ENCODE measurements at places on chromosomes 12 and 14. TPM values are rescaled to one million over a fixed set of nuclear protein-coding genes. Genes with fewer than 3 reads are reported as not detected.

The RNASE8 gene
- total RNA-seq: not detected

- DNase-seq: no peak
Measured at GRCh38 chr14:81245771-81246170, 25.0 kb upstream of the GTF2A1 start.

The CDKL1 gene
- total RNA-seq: 5.8 TPM

The EXOC3L4 gene
- total RNA-seq: 2.6 TPM

The KLRC3 gene
- total RNA-seq: 0.74 TPM

DNA sequence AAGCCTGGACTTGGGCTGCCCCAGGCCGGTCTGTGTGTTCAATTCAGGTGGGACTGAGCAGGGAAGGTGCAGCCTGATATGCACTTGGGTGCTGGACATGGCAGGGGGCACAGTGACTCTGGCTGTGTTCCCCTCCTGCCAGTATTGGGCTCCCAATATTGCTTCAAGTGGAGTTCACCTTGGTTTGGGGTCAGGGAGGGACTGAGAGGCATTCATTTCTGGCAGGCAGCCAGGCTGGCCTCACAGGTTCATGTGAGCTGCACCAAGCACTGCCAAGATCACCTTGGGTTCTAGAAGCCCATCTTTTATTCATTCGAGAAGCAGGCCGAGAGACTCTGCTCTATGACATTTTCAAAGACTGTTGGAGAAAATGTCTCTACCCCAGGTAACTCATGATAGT, 245.0 kb downstream of the CHST11 start:
- no peak for DNase-seq

DNA sequence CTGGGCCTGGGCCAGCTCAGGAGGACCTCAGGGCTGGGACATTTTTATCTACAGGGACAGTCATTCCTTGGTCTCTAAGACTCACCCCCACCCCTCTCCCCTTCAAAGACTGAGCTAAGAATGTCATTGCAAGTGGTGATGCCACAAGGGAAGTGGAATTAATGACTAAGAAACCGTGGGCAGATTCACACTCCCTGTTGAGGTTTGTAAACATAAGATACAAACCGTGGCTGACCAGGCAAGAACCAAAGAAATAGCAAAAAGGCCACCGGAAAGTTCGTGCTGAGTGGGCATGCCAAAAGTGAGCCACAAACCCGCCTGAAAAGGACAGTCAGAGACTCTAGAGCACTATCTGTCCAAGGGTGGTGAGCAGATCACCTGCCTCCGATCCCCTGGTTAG, 25.7 kb downstream of the NUAK1 start:
- DNase-seq: no peak

- DNase-seq: no peak
Measured at GRCh38 chr14:92143962-92144361, 22.2 kb downstream of the CPSF2 start.

The INHBC gene
- not detected for total RNA-seq
